ENCODE measurements at places on chromosomes 7 and 10. TPM values are rescaled to one million over a fixed set of nuclear protein-coding genes. Genes with fewer than 3 reads are reported as not detected.

Gene NPC1L1
- total RNA-seq: under 0.01 TPM

Gene FRAT1
- total RNA-seq: 2.7 TPM

Gene ZNF736
- 18.6 TPM for total RNA-seq

Gene CALHM1
- total RNA-seq: not detected

Gene MNX1
- total RNA-seq: not detected

Gene IKZF1
- total RNA-seq: not detected

Measured in uterine smooth muscle cell (primary cell).